ENCODE measurements at places on chromosomes 12 and 14. TPM values are rescaled to one million over a fixed set of nuclear protein-coding genes. Genes with fewer than 3 reads are reported as not detected.

The TBC1D30 gene
- total RNA-seq = 0.77 TPM

GRCh38 chr12:9650151-9650576 lies 19.3 kb upstream of the CLEC2D start:
- no peak for DNase-seq

DNA sequence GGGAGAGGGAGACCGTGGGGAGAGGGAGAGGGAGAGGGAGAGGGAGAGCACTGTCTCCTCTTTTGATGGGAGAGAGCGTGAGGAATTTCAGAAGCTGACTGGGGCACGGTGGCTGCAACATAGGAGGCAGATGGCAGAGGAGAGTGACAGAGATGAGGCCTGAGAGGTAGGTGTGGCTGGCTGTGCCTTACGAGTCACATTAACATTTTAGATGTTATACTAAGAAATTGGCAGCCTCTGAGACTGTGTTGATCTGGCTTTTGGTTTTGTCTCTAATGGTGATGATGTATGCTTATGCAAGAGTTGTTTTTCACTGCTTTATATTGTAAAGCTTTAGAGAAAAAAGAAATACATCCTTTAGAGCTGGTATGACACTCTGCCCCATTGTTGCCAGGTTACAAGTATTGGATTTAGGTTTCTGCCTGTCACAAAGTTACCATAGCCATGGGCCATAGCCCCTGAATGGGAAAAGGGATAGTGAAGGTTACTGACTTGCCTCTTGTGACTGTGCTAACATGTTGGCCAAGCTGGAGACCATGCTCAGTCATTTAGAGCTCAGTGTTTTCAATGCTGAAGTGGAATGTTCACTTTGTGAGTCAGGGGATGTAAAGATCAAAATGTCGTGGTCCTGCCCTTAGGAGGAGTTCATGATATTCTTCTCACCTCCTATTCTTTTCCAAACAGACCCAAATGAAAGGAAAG lies 186.2 kb downstream of the SYNE2 start:
- no peak for DNase-seq

GRCh38 chr14:104016873-104017650 lies 68.4 kb upstream of the ASPG start:
- DNase-seq = no peak

The TRIM9 gene
- total RNA-seq = 0.27 TPM

GRCh38 chr14:72104011-72104613 lies 171.9 kb downstream of the RGS6 start:
- no peak for DNase-seq

The CARMIL3 gene
- total RNA-seq = 0.11 TPM

The RBP5 gene
- total RNA-seq = 0.47 TPM

The TAS2R30 gene
- total RNA-seq = 0.44 TPM

DNA sequence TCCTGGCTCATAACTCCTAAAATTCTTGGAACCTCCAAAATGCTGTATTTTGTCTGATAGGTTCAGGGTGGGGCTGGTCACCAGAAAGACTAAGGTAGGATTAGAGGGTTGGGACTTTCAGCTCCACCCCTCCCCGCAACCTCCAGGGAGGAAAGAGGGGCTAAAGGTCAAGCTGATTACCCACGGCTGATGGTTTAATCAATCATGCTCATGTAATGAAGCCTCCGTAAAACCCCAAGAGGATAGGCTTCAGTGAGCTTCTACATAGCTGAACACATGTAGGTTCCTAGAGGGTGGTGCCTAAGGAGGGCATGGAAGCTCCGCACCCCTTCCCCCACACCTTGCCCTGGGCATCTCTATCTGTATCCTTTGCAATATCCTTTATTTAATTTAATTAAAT lies 60.0 kb downstream of the DGLUCY start:
- DNase-seq = no peak

DNA sequence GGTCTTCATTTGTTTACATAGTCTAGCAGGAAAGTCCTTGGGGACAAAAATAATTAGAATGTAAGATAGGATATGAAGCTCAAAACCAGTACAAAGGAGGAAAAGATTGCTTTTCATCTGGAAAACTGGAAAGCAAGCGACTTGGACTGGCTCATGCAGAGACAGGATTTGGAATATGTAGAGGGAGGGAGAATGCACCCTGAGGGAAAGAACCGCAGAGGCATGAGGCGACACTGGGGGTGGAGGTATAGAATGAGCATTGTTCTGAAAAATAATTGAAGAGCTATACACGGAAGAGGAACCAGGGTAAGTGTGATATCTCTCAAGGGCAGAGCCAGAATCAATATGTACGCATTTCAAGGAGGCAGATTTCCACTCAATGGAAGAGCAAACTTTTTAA lies 85.5 kb downstream of the PLEKHG3 start:
- no peak for DNase-seq

GRCh38 chr14:90807060-90807459 lies 9.2 kb downstream of the TTC7B start:
- DNase-seq = no peak

- DNase-seq = no peak
Observed at GRCh38 chr12:52246720-52247621, 13.9 kb downstream of the KRT7 start.

DNA sequence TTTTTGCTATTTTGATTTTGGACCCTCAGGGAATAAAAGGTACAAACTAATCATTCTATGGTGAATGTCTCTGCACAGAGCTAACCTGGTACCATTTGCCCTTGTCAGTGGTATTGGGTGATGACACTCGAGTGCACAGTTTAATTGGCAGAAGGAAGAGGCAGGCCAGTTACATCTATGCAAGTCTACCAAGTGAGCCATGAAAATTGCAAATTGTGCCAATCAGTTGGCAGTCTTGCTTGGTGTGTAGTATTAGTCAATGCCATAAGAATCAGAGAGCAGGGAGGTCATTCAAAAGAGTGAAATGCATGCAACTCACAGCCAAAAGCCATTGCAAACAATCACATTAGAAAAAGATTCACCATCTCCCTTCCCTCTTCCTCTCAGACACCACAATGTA lies 479.6 kb downstream of the ADAMTS20 start:
- no peak for DNase-seq

The KCNH3 gene
- total RNA-seq = 0.41 TPM

GRCh38 chr12:5784462-5785130 lies 160.5 kb downstream of the ANO2 start:
- DNase-seq = no peak

GRCh38 chr14:37623971-37624370 lies 28.5 kb downstream of the TTC6 start:
- no peak for DNase-seq

- no peak for DNase-seq
Observed at GRCh38 chr12:1793426-1794210, 26.7 kb upstream of the LRTM2 start.

- DNase-seq = no peak
Observed at GRCh38 chr14:37466003-37466622, 128.9 kb downstream of the FOXA1 start.

The NANOG gene
- not detected for total RNA-seq

DNA sequence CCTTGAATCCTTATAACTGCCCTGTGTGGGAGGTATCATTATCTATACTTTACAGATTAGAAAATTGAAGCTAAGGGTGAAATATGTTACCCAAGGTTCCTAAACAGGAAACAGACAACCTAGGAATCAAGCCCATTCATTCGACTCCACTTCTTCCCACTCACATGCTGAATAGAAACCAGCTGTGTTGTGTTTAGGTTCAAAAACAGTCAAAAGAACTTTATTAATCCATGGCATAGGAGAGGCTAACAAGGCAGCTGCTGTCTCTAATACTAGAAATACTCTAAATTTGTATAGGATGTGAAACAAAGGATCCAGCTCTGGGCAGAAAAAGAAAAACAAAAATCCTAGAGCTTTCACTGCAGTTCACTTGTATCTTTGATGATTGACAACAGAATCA lies 9.9 kb downstream of the AMDHD1 start:
- no peak for DNase-seq

Measured in left ventricle myocardium inferior (tissue), 1 donor.